ENCODE measurements at places on chromosomes 13 and 19.

GRCh38 chr19:1046117-1046626, 6.3 kb downstream of the ABCA7 start:
- no peak for DNase-seq

DNA sequence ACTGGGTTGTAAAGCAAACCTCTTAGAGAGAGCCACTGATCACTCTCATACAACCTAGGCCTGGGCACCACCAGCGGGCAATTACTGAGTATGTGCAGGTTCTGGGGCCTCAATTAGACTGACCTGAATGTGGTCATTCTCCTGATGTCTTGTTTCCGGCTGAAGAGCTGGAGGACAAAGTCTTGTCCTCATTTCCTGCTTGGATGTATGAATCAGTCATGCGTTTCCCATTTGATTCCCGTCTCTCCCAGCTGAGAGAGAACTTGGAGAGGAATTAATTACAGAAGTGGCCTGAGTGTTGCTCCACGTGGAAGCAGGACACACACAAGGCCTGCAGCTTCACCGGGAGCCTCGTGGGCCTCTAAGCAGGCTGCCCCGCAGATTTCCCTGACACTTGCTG, 799.3 kb upstream of the ARGLU1 start:
- no peak for DNase-seq

DNA sequence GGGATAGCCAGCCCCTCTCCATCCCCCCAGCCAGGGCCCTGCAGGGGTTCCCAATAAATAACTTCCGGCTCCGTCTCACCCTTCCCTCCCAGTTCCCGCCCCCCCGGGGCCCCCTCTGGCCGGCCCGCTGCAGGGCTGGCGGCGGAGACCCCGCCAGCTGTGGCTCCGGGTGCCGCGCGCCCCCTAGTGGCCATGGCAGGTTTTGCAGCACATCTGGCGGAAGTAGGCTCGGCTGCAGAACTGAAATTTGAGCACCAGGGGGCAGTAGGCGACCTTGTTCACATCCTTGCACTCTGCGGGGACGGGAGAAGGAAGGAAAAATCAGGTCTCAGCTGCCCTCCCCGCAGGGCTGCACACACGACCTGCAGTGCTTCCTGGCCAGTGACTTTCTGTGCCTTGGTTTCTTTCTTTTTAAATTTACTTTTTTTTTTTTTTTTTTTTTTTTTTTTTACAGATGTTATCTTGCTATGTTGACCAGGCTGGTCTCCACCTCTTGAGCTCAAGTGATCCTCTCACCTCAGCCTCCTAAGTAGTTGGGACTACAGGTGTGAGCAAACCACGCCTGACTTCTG, 3.6 kb upstream of the MYO1F start:
- peak; percentile 81 for DNase-seq

- no peak for DNase-seq
Measured at GRCh38 chr19:7873304-7874075, 700 bp downstream of the PRR36 start.

- DNase-seq = no peak
Measured at GRCh38 chr13:56837161-56837560, 303.6 kb upstream of the PRR20A start.

DNA sequence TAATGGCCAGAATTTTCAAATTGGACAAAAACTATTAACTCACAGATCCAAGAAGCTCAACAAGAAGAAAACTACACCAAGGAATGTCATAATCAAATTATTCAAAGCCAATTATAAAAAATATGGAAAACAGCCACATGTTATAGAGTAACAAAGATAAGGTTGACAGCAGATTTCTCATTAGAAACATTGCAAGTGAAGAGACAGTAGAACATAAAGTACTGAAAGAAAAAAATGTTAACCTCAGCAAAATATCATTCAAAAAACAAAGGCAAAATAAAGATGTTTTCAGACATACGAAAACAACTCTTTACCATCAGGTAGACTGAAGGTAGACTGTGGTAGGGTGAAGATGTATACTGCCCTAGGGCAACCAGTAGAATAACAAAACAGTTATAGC, 83.4 kb downstream of the KCNRG start:
- no peak for DNase-seq
